ENCODE measurements at places on chromosomes 16 and 17. TPM values are rescaled to one million over a fixed set of nuclear protein-coding genes. Genes with fewer than 3 reads are reported as not detected.

GRCh38 chr17:19270704-19271611 lies 33.8 kb downstream of the EPN2 start:
- DNase-seq, result no peak

- no peak for DNase-seq
Measured at GRCh38 chr17:69236464-69236863, 7.8 kb upstream of the ABCA10 start.

DNA sequence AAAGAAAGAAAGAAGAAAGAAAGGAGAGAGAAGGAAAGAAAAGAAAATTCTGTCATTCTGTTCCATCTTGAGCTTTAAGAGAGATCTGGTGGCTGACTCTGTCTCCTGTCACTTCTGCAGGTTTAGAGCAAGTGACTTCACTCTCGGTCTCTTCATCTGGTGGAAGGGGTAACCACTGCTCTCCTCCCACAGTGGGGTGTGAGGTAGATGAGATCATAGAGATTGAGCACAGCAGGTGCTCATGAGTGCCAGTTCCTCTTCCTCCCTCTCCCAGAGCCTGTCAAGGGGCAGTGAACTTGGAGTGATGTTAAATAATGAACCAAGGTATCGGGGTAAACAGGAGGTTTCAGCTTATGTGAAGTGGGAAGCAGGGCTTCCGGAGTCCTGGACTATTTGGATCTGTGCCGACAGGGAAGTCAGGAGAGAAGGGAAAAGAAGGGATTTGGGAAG lies 47.7 kb downstream of the BEAN1 start:
- peak; percentile 24 for DNase-seq

DNA sequence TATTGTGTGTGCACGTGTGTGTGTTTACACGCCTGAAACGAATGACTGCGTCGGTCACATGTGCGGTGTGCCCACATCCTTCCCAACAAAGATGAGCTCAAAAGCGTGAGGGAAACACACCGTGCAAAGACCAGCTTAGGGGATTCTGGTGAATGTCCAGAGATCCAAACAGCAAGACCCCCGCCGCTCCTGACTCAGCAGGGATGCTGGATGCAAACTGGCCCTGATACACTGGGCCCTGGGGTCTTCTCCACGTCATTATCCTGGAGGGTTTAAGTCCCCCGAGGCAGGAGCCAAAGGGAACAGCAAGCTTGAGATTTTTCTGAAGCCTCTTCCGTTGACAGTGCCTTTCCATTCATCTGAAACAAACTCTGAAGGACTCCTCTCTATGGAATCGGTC lies 59.2 kb downstream of the TBC1D16 start:
- DNase-seq, result no peak

DNA sequence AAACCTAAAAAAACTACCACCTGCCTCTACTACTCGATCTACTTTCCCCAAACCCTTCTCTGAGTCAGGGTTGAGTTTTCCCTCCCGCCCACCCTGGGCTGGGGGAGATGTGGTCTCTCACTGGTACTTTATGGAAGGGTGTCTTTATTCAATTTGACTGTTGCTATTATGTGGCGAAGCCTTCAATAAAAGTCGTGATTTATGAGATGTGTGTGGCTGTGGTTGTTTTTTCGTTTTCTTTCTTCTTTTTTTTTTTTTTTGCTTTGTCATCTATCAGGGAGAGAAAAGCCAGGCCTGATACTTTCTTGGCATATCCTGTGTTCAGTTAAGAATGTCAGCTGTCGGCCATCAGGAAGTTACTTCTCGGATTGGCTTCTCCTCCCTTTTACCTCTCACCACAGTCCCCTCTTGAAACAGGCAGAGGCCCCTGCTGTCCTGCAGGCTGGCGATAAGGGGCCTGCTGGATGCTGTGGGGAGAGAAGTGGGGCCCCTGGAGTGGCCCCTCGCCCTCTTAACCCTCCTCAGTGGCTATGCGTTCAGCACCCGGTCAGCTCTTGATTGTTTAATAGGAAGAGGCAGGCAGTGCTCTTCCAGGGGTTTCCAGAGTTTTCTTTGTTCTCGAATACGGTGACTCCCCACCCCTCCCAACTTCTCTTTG lies 123.0 kb downstream of the MSI2 start:
- DNase-seq, result no peak

GRCh38 chr17:56913353-56913866 lies 439 bp downstream of the TRIM25 start:
- DNase-seq, result peak; percentile 23

GRCh38 chr16:75476817-75477216 lies 12.3 kb upstream of the TMEM170A start:
- no peak for DNase-seq

GRCh38 chr17:57461082-57461481 lies 204.8 kb downstream of the MSI2 start:
- no peak for DNase-seq

DNA sequence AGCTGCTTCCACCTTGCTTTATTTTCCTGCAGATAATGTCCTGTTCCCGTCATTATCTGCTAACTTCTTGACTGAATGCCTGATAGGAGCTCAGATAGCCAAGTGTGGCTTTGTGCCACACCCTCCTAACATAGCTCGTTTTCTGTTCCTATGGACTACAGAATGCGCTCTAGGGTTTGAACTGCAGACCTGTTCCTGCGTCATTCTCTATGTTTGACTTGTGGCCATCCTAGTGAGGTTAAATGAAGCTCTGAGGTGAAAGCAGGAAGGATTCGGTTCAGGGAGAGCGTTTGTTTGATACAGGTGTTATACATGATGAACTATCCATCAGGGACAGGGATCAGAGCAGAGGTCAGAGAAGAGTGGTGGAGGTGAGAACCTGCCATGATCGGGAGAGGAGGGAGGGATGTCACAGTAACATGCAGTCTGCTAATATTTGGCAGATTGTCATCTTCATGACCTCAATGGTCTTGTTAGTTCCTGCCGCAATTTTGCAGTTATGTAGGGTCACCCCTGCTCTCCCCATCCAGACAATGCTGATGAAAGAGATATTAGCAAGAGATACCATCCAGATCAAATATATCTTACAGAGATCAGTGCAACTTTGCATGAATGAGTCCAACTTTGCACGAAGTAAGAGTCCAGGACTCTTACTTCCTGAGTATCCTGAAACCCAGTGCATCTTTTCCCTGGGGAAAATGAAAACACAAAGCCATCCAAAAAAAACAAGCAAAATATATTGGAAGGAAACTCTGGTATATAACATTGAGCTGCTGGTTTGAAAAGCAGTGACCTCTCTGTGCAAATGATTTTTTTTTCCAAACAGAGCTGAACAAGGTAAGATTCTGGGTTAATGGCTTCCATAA lies 32.8 kb downstream of the MPHOSPH6 start:
- peak; percentile 67 for DNase-seq

DNA sequence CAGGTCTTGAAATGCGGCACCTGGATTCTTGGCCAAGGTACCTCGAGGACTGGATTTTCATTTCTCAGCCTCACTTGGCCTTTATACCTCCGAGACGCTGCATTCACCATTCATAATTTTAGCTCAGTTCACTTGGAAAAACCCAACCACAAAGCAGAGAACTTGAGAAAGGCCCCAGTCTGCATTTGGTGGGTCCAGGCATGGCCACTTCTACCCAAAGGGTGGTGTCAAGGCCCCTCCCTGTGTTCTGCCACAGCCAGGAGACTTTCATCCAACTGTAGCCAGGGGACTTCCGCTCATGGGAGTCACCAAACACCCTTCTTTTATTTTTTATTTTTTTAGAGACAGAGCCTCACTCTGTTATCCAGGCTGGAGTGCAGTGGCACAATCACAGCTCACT lies 14.7 kb upstream of the TVP23A start:
- no peak for DNase-seq

DNA sequence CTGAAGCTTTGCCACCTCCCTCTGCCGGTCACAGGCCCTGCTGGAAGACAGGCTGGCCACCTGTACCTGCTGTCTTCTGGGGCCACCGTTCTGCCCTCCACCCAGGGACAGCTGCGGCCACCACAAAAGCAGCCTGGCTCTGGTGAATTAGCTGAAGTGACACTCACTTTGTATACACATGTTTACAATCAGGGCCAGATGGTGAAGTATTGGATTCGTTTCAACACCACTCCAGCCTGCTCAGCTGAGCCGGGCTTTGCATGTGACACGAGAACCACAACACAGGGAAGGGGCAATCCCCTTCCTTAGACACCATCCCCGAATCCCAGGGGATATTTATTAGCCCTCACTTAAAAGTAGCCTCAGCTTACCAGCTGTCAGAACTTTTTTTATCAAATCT lies 191.5 kb upstream of the RPL38 start:
- DNase-seq, result no peak

DNA sequence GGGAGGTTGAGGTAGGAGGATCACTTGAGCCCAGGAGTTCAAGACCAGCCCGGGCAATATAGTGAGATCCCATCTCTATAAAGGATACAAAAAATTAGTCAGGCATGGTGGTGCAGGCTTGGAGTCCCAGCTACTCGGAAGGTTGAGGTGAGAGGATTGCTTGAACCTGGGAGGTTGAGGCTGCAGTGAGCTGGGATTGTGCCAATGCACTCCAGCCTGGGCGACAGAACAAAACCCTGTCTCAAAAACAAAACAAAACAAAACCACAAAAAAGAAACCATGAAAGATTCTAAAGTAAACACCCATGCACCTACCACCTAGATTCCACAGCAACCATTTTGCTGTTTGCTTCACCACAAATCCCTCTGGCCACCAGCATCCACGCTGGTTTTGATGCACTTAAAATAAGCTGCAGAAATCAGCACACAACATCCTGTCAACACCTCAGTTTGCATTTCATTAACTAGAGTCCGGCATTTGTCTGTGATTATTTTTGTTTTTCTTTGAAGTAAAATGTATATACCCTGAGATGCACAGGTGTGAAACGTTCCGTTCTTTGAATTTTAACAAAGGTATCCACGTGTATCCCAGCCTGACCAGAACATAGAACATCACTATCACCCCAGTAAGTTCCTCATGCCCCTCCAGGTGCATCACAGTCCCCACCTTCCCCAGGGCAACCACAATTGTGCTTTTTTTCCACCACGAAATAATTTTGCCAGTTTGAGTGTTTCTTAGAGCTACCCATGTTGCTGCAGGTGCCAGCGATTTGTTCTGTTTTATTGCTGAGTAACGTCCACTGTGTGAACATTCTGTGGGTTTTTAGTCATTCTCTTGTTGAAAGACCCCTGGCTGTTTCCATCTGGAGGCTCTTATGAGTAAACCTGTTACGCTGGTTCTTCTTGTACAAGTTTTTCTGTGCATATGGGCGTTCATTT lies 191.5 kb downstream of the SEC14L1 start:
- DNase-seq, result no peak

DNA sequence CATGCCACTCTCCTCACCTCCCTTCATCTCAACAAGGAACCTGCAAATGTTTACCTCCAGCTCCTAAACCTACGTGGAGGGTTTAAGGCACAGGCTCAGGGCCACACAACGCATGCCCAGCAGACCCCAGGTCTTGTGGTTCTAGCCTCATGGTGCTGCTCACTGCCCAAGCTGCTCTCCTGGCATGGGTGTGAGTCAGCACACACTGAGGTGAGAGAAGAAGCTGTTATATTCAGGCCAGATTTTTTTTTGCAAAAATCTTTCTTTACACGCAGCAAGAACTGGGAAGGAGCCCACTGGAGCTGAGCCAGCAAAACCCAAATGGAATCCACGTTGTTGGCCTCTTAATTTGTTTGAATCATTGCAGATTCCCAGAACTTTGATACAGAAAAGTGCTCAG lies 5.5 kb upstream of the C16orf96 start:
- DNase-seq, result no peak

GRCh38 chr16:978403-978802 lies 3.2 kb upstream of the SOX8 start:
- DNase-seq, result no peak

- DNase-seq, result no peak
Measured at GRCh38 chr16:10162981-10163380, 19.2 kb downstream of the GRIN2A start.

GRCh38 chr16:12944300-12944699 lies 42.9 kb downstream of the SHISA9 start:
- no peak for DNase-seq

- DNase-seq, result no peak
Measured at GRCh38 chr16:62965831-62966230, 929.6 kb upstream of the CDH8 start.

DNA sequence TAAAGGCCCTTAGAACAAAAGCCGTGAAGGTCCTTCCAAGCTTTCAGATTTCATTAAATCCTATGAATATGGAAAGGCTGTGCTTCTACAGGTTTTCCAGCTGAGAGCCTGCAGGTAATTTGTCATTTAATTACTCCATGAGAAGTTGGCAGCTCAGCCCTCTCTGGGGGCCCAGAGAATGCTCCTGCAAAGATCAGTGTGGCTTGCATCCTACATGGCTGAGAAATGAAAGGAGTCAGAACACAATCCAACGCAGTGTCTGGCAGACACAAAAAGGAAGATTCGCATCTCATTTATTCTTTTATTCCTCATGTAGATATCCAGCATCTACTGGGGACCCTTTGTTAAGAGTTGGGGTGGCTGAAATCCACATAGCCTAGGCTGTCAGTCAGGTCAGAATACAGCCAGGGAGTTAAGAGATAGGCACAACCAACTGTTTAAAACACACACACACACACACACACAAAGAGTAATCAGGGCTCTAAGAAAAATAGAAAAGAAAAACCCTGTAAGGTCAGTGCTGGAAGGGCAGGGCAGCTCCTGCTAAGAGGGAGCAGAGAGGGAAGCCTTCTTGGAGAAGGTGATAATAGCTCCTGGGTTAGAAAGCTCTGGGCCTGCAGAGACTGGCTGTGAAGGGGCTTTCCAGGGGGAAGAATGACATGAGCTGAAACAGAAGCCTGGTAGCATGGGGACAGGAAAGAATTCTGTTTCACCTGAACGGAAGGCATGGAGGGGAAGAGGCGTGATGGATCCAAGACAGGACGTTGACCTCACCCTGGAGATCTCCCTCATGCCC lies 46.9 kb upstream of the WSCD1 start:
- DNase-seq, result no peak

DNA sequence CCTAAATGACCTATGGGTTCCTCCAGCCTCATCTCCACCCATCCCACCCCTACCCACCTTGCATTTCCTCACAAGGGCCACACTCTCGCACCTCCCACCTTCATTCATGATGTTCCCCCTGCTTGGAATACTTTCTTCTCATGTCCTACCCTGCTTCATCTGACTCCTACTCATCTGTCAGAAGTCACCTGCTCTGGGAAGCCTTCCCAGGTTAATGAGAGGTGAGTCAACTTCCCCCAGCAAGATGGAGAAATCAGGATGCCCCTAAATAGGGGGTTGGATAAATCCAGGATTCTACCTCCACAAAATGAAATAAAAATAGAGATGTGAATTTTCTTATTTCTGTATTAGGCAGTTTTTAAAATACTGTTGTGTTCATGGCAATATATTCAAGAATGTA lies 51.0 kb upstream of the WSB1 start:
- no peak for DNase-seq

Gene C17orf78
- total RNA-seq, result not detected

Gene PIK3R5
- not detected for total RNA-seq

Gene TP53TG3
- total RNA-seq, result not detected

Gene TMC5
- total RNA-seq, result under 0.01 TPM

Gene ESRP2
- 2.1 TPM for total RNA-seq

Gene EXOC3L1
- total RNA-seq, result 57.7 TPM

Gene HNF1B
- not detected for total RNA-seq

Gene WNT9B
- total RNA-seq, result not detected

Gene LRRC37B
- total RNA-seq, result 8.9 TPM

Gene CES3
- not detected for total RNA-seq

Gene KDM6B
- 3.5 TPM for total RNA-seq

Gene MAF
- total RNA-seq, result 39.0 TPM

Gene VAT1L
- total RNA-seq, result 0.13 TPM
